ENCODE measurements at places on chromosomes 7 and 10. TPM values are rescaled to one million over a fixed set of nuclear protein-coding genes. Genes with fewer than 3 reads are reported as not detected.

GSTO2 gene
- 0.60 TPM for polyA plus RNA-seq

GRCh38 chr7:22406715-22407114 lies 49.8 kb upstream of the RAPGEF5 start:
- no peak for DNase-seq

DNA sequence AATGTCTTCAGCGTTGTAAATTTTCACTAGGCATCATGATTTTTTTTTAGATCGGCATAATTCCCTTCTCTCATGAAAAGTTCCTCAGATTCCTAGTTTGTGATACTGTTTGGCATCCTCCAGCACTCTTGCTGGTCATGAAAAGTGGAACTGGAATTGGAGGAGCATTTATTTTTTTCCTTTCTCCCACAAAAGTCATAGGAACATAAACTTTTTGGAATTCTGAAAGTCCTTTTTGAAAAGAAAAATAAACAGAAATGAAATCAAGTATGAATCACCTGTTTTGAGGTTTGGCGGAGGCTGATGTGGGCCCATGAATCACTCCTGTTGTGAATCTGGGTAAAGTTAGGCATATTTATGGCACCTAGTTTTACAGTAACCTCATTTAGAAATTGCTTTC lies 17.7 kb downstream of the CACNB2 start:
- DNase-seq: no peak

GRCh38 chr10:84108797-84109196 lies 30.5 kb upstream of the GHITM start:
- no peak for DNase-seq

DNA sequence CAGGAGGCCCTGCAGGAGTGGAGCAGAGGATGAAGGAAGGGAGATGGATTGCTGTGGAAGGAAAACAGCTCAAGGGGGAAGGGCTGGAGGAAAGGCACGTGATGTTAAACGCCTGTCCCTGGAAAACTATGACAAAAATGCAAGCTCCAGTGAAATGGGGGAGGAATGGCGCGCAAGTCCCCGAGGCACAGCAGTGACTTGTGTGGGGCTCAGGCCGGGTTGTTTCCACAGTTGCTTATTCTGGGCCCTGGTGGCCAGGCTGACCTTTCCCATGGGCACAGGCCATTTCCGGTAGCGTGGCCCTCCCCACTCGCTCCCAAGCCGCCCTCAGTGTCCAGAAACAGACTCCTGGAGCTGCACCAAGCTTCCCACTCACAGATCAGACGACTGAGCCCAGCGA lies 68.1 kb upstream of the PDGFA start:
- no peak for DNase-seq

DNA sequence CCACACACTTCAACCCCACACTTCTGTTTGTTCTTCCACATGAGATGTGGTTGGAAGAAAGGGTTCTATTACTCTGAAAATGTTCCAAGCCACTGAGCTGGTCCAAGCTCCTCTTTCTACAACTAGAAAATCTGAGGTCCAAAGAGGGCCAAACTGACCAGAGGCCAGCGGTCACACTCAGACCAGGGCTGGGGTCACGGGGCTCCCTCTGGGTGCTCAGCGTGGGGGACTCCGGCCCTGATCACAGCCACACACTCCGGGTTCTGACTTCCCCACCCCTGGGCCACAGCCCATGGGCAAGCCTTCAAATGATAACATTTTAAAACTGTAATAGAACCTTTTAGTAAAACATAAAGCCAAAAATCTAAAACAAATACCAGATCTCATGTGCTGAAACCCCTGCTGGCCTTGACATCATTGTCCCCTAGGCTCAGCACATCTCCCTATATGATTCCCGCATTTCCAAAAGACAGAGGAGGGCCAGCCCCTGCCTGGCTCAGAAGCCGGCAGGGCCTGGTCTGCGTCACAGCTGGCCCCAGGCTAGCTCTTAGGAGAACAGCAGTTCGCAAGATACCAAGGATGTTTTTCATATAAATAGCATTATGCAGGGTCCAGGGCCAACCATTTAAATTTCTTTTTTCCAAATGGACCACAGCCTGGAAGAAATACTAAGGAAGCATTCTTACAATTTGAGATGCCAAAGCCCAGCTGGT lies 3.3 kb downstream of the CRYGN start:
- no peak for DNase-seq
